T-helper 1 cell (primary cell): ENCODE measurements at places on chromosomes 2 and 18.

GRCh38 chr2:166727095-166727494, 161.2 kb upstream of the XIRP2 start:
- no peak for DNase-seq

DNA sequence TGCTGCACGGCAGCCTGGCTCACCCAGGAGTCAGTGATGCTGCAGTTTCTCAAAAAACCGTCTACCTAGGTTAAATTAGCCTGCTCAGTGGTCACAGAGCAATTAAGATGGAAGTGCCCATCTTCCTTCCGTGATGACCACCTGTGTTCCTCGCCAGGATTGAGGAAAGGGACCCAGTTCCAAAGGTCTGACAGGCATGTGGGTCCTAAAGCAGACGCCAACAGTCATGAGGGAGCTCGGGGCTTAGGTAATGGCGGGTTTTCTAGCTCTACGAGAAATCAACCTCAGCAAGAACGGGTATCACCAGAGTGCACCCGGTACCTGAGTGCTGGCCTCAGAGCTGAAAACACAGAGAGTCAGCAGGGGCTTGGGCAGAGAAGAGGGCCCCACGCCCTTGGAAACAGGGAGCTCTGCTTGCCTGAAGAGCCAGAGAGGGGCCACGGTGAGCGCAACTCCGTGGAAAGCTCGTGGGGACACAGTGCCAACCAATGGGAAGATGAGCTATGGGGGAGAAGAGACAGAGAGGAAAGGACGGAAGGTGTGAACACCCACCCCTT, 34.3 kb upstream of the DNMT3A start:
- DNase-seq = no peak

DNA sequence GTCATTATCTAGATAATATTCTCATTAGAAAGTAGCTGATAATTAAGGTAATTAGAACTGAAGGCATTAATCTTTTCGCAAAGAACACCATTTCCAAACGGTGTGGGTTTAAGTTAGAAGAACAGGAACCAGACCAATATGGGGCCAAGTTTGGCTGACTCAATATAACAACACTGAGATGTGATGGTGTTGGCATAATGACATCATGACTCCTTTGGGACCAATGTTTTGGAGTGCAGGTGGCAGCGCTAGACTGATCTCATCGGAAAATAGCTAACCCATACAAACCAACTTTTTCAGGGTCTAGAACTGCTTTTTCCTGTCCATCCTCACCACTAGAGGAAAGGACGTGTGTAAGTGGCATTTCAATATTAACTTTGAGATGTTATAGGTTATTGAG, 1171.7 kb upstream of the ZEB2 start:
- DNase-seq = no peak

GRCh38 chr2:188852772-188853171, 121.4 kb upstream of the COL3A1 start:
- DNase-seq = no peak

DNA sequence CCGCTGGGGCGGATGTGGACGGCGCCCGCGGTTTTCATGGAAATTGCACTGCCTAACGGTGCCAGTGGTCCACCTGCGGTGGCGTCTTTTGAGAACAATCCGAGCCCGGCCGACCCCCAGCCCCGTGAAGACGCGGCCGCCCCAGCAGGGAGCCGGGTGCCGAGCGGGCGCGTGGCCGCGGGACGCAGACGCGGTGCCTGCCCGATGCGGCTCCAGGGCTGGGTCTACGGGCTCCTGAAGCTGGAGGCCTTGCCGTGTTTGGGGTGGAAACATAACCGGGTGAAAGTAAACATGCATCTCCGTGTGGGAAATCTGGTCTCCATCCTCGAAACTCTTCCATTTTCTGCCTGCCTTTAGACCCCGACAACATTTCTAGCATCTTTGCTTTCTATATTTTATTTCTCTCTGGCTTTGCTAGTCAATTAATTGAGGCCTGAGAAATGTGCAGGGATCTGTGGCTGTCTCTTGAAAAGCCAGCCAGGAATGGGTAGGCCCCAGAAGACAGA, 572 bp downstream of the INPP4A start:
- no peak for DNase-seq

GRCh38 chr18:499776-500631, 497 bp downstream of the COLEC12 start:
- no peak for DNase-seq

GRCh38 chr2:3174626-3175567, 202.7 kb downstream of the EIPR1 start:
- DNase-seq = no peak

- no peak for DNase-seq
These were observed 4.2 kb upstream of the PROC start for GRCh38 chr2:127413782-127414637.

- no peak for DNase-seq
These were observed 3.5 kb downstream of the COPS9 start for GRCh38 chr2:240132651-240132980.

- no peak for DNase-seq
These were observed 47.4 kb downstream of the MGAT5 start for GRCh38 chr2:134301099-134301927.

DNA sequence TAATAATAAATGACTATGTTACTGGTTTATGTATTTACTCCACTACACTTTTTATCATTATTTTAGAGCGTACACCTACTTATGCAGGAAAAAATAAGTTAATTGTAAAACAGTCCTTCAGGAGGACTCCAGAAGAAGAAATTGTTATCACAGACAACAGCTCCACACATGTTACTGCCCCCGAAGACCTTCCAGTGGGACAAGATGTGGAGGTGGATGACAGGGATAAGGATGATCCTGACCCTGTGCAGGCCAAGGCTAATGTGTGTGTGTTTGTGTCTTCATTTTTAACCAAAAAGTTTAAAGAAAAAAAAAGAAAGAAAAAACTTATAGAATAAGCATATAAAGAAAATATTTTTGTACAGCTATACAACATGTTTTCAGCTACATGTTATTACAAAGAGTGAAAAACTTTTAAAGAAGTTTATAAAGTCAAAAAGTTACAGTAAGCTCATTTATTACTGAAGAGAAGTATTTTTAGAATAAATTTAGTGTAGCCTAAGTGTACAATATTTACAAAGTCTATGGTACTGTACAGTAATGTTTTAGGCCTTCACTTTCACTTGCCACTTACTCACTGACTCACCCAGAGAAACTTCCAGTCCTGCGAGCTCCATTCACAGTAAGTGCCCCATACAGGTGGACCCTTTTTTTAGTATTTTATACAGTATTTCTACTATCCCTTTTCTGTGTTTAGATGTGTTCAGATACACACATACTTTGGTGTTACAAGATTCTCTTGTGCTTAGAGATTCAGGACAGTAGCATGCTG, 7.5 kb downstream of the TGFBRAP1 start:
- DNase-seq = no peak

- DNase-seq = no peak
These were observed 69.1 kb downstream of the ACVR2A start for GRCh38 chr2:147913701-147914480.

DNA sequence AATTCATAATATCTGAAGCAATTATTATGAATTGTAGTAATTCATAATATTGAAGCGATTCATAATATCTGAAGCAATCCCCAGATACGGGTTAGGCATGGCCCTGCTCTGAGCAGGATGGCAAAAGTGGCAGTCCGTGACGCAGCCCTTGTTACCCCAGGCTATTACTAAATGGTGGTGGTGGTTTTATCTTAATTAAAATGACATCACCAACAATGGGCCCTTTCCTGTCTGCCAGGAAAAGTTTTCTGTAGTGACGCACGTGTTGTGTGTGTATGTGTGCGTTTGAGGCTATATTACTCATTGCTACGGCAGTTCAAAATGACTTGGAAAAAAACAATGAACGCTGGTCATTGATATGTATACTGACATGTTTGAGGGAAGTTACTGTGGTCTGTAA, 10.6 kb upstream of the MOCOS start:
- no peak for DNase-seq

- no peak for DNase-seq
These were observed 42.9 kb downstream of the ANTXR1 start for GRCh38 chr2:69055688-69056470.

DNA sequence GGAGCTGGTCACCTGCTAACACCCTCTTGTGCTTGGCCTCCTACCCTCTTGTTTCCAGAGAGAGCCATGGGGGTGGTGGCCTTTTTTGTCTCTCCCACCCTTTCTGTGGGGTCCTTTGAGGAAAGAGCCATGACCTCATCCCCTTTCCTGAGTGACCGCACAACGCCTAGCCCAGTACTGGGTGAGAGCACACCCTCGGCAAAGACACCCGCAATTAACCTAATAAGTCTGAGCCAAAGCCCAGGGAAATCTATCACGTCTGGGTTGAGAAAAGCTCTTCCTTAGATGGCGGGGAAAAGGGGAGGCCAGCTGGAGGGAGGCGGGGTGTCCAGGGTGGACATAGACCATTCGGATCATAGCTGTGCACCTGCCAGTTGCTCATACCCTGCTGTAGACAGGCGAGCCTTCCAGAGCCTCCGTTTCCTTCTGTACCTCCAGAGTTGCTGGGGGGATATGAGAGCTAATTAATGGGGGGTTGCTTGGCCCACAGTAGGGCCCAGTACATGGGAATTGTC, 93.7 kb upstream of the MCFD2 start:
- no peak for DNase-seq

DNA sequence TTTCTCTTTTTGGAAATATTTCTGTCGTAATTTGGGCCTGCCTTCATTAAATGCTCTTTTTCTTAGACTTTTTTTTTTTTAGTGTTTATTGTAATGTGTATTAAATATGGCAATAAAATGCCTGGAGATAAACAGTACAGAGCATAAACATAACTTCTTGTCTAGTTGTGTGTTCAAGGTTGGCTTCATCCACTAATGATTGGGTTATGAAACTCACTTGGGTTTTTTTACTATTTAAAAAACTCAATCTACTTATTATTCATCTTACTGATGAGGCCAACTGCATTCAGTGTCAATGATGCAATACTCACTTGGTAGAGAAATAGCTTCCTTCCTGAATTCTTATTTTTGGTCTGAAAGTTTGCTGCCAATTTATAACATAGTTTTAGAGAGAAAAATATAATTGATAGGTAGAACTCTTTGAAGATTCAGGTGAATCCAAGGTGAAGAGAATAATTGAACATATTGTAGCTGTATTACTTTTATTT, 144.2 kb upstream of the NABP1 start:
- DNase-seq = no peak
